ENCODE measurements at places on chromosomes 5 and 9. TPM values are rescaled to one million over a fixed set of nuclear protein-coding genes. Genes with fewer than 3 reads are reported as not detected.

HEMGN gene
- not detected for total RNA-seq

OCLN gene
- 7.9 TPM for total RNA-seq

TSSK1B gene
- total RNA-seq = 0.16 TPM

- DNase-seq = peak; percentile 46
These were observed 57.1 kb upstream of the FUBP3 start for GRCh38 chr9:130522233-130522808.

DNA sequence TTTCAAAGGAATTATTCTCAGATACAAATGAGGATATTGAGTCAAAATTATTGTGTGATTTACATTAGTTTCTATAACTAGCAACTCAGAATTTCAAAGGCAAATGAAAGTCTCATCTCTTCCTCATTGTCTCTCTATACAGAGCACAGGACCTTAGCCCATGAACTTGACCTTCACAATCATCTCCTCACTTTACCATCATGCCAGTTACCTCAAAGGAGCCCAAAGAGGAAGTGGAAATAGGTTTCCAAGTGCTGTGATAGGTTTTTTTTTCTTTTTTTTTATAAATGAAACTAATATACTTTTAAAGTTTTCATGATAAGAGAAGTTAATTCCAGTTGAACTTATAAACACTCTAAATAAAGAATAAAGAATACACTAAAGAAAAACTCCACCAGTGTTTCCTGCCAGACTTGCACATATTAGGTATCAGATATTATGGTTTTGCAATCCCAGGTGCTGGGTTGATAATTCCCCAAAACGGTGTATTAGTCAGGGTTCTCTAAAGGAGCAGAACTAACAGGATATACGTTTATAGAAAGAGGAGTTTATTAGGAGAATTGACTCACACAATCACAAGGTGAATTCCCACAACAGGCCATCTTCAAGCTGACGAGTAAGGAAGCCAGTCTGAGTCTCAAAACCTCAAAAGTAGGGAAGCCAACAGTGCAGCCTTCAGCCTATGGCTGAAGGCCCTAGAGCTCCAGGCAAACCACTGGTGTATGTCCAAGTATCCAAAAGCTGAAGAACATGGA, 50.1 kb upstream of the ADAMTS16 start:
- DNase-seq = no peak

DNA sequence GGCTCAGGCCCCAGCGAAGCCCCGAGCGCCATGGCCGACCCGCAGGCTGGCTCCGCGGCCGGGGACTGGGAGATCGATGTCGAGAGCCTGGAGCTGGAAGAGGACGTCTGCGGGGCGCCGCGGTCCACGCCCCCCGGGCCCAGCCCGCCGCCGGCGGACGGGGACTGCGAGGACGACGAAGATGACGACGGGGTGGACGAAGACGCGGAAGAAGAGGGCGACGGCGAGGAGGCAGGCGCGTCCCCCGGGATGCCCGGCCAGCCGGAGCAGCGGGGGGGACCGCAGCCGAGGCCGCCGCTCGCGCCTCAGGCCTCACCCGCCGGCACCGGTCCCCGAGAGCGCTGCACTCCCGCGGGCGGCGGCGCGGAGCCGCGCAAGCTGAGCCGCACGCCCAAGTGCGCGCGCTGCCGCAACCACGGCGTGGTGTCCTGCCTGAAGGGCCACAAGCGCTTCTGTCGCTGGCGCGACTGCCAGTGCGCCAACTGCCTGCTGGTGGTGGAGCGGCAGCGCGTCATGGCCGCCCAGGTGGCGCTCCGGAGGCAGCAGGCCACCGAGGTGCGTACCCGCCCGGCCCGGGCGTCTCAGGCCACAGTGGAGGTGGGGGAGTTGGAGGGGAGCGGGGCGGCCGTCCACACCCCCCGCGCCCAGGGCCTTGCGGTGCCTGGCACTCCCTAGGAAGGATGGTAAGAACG, 1.6 kb downstream of the DMRT2 start:
- DNase-seq = peak; percentile 41

DNA sequence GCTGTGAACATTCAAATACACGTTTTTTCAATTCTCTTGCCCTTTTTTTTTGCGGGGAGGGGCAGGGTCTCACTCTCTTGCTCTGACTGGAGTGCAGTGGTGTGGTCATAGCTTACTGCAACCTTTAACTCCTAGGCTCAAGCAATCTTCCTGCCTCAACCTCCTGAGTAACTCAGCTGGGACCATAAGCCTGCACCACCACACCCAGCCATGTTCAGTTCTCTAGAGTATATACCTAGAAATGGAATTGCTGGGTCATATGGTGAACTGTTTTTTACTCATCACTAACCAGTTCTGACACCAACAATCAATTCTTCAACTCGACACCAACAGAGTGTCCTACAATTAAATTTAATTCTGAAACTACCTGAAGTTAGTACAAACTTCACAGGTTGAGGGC, 85.5 kb upstream of the ZNF169 start:
- DNase-seq = no peak

DNA sequence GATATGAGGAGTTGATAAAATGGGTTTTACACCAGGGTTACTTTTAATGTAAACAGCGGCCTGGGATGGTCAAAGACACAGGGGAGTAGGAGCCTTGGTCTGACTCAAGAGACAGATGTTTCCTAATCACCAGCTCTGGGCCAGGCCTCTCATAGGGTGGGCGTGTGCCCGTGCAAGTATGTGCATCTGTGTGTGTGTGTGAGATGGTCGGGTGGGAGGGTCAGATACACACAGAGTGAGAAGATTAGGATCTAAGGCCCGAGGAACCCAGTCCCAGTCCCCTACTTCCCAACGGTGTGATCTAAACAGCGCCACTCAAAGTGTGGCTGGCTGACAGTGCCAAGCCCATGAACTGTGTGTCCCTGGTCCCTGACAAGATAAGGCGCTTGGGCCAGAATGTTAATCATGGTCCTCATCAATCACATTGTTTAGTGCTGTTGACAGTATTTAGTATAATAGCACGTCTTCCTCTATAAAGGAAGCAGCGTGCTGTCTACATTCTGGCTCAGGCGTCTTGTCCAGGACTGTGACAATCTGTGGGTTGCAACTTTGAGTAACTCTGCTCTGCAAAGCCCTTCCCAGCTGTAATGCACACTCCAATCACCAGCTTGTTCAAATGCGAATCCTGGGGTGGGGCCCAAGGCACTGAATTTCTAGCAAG, 173.7 kb downstream of the DAB2IP start:
- no peak for DNase-seq

DNA sequence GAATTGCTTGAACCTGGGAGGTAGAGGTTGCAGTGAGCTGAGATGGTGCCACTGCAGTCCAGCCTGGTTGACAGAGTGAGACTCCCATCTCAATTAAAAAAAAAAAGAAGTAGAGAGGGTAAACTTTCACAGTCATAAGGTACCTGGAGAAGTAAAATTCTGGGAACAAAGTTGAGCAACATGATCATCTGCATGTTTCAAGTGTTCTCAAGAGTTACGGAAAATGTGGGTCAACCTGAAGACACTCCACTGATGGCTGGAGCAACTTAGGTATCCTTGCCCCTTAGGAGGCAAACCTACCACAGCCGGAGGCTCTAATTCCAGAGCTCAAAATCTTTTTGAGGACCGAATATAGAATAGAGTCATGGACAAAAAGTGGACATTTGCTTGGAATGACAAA, 370.8 kb upstream of the RFX3 start:
- no peak for DNase-seq
